ENCODE measurements at places on chromosomes 5 and 9.
A peak's percentile ranks its signal among the peaks of the same experiment; 100 is the strongest.

- DNase-seq: no peak
Observed at GRCh38 chr9:134391319-134392231, 65.3 kb downstream of the RXRA start.

DNA sequence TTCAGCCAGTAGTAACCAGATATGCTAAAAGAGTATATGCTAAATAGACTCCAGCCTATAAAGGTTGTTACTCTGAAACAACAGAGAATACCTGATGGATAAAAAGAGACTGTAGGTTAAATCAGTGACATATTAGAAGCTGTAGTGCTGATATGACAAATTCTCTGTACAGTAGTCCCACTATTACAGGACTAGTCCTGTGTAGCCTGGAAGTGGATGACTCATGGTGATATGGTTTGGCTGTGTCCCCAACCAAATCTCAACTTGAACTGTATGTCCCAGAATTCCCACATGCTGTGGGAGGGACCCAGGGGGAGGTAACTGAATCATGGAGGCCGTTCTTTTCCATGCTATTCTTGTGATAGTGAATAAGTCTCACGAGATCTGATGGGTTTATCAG lies 276.2 kb upstream of the POU5F2 start:
- no peak for DNase-seq

DNA sequence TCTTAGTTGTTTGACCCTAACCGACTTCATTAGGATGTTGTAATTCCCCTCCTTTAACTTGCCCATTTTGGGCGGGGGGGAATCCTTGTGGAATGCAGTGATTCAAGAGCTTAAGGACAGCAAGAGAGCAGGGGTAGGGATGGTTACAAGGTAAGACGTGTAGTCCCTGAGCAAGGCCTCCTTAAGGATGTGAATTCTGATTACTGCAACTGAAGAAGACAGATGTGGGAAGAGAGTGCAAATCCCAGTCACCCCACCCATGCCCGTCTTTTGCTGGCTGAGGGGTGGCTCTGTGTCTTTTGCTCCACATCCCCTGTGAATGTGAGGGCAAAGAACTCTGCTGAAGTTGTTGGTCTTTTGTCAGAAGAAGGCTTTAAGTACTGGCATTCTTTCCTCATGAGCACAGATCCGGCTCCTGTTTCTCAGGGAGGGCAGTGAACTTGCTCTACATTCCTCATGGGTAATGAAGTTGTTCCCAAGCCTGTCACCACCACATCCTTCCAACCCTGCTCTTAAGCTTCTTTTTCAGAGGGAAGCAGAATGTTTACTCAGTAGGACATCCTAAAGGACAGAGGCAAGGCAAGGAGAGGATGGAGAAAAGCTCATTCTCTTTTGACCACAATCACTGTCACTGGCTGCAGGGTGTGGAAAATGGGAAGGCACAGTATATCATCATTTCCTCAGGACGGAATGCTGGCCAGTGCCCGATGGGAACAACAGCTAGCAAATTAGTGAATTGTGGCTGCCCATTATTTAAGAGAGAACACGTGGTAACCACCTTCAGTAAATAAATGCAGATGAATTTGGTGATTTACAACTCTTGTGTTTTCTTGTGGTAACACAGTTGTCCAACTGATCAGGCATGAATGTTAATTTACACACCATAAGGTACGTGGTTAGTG lies 61.5 kb downstream of the RAI14 start:
- no peak for DNase-seq

DNA sequence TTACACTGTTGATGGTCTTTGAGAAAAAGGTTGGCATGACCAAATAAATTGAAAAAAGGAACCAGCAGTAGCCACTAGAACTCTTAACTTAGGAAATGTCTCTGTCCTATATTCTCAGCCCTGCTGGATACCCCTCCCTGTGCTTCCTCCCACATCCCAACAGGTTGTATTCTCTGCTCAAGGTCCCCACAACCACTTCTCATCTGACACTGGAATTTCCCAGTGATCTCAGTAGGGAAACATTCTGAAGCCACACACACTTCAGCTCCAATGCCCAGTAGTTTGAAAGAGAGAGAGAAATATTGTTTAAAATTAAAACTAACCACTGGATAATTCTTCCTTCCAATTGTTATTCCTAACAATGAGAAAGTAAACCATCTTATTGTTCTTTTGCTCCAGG lies 30.0 kb upstream of the NREP start:
- no peak for DNase-seq

DNA sequence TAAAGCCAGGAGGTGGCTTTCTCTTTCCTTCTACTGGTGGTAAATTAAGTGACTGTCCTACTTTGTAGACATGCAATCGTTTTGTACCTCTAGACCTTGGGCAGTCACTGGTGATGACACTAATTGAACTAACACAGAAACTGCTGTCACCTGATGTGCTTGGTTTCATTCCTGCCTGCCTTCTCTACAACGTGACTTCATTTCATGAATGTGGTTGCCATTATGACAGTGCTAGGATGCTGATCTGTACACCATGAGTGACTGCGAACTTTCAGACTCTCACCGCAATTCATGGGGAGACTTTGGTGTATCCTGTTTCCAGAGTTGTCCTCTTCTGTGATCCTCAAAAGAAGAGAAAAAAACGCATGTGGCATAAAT lies 47.5 kb downstream of the UBE2QL1 start:
- no peak for DNase-seq

DNA sequence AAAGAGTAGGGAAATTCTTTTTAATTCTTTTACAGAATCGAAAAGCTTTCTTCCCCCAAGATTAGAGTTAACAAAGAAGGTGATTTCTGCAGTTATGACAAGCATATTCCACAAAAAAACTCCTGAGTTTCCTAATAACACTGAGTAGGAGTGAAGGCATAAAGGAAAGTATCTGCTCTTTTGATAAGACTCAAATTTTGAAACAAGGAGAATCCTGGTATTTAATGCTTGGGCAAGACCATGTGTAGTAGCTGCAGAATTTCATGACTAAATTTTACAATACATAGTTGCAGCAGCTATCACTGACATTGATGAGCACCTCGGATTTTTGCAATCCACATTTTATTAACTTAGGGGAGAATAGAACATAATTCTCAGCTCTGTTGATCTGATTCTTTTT lies 92.6 kb downstream of the MARCHF3 start:
- no peak for DNase-seq

GRCh38 chr9:18618862-18619261 lies 144.9 kb downstream of the ADAMTSL1 start:
- no peak for DNase-seq

- DNase-seq: no peak
Observed at GRCh38 chr5:135615171-135615570, 36.4 kb upstream of the CXCL14 start.

GRCh38 chr5:141100243-141100805 lies at the start of gene PCDHB3:
Gene PCDHB3, plus strand, starts transcription at chr5:141100473. Its CDS starts 177 bp downstream, at chr5:141100650.
- no peak for DNase-seq

DNA sequence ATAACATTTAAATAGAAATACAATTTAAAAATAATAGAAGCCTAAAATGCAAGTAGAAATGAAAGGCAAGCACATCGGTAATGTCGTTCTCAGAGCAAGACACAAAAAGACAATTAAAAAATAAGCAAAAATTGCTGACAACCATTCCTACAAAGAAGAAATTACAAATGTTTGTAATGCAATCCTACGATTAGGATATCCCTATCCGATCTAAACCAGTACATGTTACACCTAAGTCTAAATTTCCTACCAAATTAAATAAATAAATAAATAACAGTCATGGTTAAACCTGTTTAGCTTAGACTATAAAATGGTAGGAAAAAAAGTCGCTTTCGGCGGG lies 90.0 kb downstream of the ANXA2R start:
- no peak for DNase-seq

GRCh38 chr9:109242741-109243140 lies 75.7 kb upstream of the FRRS1L start:
- DNase-seq: no peak

- no peak for DNase-seq
Observed at GRCh38 chr9:131942146-131942720, 137.4 kb downstream of the MED27 start.

DNA sequence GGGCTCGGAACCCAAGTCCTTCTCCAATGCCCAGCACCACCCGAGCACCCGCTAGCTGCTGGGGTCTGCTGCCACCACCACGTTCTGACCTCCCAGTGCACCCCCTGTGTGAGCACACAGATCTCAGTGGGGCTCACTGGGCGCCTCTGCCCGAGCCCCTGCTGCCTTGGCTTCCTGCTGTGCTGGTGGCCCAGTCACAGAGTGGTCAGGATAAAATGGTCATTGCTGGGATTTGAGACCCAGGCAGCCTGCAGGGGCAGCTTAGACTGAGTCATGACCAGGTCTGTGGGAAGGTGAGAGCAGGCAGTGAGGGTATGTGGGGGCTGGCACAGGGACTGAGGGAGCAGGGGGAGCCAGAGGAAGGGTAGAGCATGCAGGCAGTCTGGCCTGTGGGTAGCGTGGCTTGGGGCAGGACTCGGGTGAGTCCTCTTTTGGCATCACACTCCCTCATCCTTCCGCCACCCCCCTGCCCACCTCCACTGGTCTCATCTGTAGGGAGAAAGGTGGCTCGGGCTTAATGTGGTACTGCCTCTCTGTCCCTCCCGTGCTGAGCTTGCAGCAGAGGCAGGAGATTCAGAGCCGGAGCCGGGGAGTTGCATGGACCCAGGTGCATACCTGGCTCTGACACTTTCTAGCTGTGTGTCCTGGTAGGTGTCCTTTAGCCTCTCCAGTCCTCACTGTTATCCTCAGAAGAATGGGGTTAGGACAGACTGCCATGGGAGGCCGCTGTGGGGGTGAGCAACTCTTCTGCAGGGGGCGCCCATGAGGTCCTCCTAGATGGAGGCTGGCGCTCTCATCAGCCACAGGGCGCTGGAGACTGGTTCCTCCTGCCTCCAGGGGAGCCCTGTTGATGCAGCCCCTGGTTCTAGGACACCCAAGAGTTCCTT lies 32.1 kb downstream of the USP20 start:
- DNase-seq: no peak

DNA sequence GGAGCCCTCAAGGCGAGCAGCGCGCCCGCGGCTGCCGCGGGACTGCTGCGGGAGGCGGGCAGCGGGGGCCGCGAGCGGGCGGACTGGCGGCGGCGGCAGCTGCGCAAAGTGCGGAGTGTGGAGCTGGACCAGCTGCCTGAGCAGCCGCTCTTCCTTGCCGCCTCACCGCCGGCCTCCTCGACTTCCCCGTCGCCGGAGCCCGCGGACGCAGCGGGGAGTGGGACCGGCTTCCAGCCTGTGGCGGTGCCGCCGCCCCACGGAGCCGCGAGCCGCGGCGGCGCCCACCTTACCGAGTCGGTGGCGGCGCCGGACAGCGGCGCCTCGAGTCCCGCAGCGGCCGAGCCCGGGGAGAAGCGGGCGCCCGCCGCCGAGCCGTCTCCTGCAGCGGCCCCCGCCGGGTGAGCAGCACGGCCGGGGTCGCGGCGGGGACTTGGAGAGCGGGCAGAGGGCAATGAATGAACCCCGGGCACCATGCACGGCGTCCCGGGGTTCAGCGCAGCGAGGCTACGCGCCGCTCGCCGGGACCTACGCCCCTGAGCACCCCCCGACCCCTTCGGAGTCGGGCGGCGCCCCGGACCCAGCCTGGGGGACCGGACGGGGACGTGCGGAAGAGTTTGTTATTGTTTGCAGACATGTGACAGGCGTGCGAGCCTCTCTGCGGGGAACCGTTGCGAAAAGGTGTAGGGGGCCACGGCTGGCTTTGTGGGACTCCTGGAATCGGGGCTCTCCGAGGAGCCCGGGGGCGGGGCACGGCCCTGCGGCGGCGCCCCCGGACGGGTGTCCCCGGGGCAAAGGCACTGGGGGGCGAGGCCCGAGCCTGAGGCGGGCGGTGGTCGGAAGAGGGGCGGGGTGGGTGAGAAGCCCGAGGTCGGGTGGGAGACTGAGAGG lies 553 bp downstream of the MAP3K1 start:
- peak; percentile 83 for DNase-seq

All from frontal cortex (tissue), 4 donors.